Endothelial cell of umbilical vein (primary cell): ENCODE measurements at places on chromosomes 6 and 20. TPM values are rescaled to one million over a fixed set of nuclear protein-coding genes. Genes with fewer than 3 reads are reported as not detected.

CAGE1 gene
- total RNA-seq, result not detected in 2 replicates

GRCh38 chr6:110735666-110736065 is 79.6 kb downstream of the CDK19 start:
- DNase-seq, result no peak

DNA sequence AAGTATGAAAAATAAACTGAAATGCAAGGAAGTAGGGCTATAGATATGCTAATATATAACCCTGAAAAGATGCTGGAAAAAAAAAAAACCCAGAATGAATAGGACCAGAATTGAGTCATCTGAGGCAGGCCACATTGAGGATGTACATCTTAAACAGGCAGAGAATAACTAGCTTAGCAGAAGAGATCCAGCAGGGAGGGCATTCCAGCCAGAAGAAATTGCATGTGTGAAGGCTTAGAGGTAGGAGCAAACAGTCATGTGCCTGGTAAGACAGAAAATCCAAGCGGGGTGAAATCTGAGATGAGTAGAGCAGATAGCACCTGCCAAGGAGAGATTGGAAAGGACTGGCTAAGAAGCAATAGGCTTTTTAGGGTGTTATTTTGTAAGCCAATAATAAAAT is 2.6 kb downstream of the COL19A1 start:
- DNase-seq, result no peak

GDAP1L1 gene
- not detected in 2 replicates for total RNA-seq

DNA sequence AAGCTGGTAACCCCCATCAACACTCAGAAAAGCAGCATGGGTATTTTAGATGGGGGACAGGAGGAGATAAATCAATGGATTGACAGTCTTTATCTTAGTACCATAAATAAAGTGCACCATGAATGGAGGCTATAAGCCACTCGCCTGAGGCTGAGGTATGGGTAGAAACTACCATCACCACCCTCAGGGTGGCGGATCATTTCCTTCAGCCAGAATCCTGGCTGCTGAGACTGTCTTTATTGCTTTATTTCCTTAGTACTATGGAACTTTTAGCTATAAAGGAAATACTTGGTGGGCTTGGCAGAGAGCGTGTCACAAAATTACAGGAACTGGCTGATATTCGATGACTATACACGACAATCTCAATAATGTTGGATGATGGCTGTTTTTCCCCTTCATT is 52.2 kb downstream of the STK38 start:
- DNase-seq, result no peak

DNA sequence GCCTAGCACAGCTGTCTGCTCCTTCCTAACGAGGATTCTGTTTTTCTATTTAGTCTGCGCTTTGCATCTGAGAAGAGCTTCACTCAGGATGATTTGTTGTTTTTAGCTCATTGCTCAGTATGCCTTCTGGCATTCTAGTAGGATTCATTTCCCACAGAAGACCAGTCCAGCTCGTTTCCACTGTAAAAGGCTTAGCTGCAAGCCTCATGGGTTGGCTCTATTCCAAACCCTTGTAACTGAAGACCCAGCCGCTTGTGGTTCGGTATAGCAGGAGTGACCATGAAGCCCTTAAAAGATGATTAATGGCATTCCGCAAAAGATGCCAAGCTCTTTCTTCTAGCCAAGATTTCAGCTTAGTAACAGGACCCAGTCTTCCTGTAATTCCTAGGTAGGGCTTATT is 7.2 kb downstream of the ADGRF1 start:
- peak; percentile 85 for DNase-seq
